ENCODE measurements at places on chromosomes 12 and 14.

DNA sequence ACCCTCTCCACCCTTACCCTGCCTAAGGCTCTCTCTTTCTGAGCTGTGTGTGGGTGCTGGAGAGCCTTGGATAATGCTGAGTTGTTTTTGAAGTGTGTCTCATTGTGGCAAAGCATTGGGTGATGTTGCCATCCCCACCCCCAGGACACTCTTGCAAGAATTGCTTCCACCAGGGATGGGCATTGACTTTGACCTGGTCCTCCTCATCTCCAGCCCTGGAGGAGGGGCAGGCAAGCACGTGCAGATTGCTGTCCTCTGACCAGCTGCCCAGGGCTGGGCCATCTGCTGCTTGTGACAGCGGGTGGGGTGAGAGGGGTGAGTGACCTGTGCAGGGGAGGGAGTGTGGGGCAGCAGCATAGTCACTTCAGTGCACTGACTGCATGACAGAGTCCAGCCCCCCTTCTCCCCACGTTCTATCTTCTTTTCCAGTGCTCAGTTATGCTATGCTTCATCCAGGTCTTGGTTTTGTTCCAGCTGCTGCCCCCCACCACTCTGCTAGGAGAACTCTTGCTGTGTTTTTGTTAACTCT lies 26.2 kb downstream of the SUSD6 start:
- no peak for DNase-seq

DNA sequence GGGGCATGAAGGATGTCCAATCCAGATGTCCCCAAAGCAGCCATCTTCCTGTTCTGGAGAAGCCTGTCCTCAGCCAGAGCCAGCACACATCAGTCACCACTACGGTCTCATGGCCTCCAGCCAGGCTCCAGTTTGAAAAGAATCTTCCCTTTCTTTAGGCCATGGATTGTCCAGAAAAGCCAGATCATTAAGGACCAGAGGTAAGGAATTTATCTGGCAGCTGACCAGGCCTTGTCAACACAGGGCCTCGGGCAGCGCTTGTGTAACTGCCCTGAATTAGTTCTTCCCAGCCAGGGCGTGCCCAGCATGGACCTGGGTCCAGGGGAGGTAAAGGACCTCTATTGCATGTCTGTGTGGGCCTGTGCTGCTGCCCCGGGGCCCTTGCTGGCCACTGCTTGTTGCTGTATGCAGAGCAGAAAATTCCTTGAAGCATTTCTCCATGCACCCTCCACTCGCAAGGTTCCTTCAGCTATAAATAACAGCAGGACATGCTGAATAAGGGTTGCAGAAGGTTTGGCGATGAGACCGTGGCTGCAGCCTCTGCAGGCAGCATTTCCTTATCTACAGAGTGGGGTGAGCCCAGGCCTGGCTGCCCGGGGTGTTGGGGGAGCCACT lies 21.7 kb upstream of the VPS37B start:
- no peak for DNase-seq

- DNase-seq: no peak
Measured at GRCh38 chr12:45914090-45914489, 76.3 kb downstream of the SCAF11 start.

DNA sequence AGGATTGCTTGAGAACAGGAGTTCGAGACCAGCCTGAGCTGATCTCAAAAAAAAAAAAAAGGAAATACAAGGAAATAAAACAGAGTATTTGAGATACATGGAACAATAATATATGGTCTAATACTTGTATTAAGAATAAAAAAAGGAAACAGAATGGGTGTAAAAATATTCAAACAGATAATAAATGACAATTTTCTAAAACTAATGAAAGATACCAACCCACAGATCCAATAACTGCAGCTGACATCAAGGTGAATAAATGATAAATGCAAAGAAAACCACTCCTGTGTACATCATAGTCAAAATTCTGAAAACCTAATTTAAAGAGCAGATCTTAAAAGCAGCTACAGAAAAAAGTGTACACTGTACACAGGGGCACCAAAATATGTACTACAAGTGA lies 4.1 kb upstream of the ETV6 start:
- DNase-seq: no peak

- no peak for DNase-seq
Measured at GRCh38 chr12:5030066-5030465, 13.6 kb upstream of the KCNA5 start.

Measured in B cell (primary cell).